ENCODE measurements at places on chromosomes 4 and X.

- DNase-seq = no peak
These were observed 3.7 kb upstream of the ZNF718 start for GRCh38 chr4:120616-121015.

DNA sequence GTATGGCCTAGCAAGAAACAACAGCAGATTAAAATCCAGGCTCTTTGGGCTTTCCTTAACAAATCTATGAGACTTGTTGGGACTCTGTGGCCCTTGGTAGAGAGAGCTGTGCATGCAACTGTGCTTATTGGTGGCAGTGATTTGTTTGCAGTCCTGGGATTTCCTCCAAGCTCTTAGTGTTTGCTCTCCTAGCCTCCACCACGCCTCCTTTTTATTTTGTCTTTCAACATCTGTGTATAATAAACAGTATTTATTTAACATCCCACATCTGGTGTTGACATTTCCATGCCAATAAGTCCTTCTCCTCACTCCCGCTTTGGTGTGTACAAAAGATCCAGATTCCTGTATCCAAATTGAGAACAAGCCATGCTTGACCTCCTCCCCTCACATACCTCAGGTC, 3.1 kb downstream of the TNMD start:
- no peak for DNase-seq

GRCh38 chr4:70984589-70984988, 8.9 kb upstream of the DCK start:
- DNase-seq = no peak

GRCh38 chr4:124111922-124112321, 600.6 kb downstream of the ANKRD50 start:
- no peak for DNase-seq

DNA sequence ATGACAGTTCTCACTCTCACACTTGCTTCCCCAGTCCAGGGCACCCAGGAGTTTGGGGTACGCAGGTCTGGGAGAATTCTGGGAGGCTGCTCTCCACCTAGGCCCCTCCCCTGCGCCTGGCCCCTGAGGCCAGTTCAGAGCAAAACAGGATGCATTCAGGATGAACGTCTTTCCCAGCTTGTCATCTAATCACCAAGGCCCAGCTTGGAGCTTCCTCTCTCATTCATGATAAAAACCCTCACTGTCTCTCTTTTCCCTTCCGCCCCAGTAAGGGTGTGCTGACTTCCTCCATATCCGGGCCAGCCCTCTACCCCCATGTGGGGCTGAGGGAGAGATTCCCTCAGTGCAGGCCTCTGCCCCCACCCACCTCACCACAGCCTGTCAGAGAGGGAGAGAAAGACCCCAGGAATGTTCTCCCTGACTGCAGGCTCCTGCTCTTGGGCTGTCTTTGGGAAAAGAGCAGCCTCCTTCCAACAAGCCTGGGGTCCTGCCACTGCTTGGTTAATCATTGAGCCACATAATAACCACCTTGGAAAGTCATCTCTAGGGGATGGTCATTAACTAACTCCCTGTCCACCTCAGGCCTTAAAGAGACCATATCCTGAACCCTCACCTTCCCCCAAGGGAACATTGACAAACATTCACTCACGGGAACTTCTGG, 50.1 kb downstream of the STARD8 start:
- DNase-seq = no peak

- DNase-seq = no peak
These were observed 16.2 kb downstream of the ZFYVE28 start for GRCh38 chr4:2402048-2402842.

- DNase-seq = no peak
These were observed 233.4 kb upstream of the ANXA3 start for GRCh38 chr4:78318126-78318525.

- DNase-seq = no peak
These were observed 49.2 kb upstream of the HDAC8 start for GRCh38 chrX:72621625-72622485.

DNA sequence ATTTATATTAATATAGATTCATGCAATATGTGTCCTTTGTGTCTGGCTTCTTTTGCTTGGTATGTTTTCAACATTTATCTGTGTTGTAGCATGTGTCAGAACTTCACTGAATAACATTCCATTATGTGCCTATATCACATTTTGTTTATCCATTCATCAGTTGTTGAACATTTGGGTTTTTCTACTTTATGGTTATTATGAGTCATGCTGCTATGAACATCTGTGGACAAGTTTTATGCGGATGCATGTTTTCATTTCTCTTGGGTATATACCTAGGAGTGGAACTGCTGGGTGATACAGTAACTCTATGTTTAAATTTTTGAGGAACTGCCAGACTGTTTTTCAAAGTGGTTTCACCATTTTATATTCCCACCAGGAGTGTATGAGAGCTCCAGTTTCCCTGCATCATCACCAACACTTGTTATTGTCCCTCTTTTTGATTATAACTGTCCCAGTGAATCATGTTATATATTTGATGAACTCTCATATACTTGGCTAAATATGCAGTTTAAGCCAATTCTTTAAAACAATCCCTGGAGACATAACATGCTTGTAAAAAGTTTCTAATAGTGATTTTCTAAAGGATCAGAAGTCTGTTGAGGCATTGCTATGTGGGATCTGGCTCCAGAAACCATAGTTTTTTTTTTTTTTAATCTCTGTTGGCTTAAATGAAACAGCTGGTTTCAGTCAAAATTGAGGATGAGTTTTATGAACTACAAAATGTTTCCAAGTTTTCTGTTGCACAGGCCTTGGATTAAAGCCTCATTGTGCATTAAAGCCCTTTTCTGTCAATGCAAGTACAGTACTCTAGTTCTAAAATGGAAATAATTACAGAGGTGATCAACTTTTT, 21.6 kb upstream of the REPS2 start:
- DNase-seq = no peak

DNA sequence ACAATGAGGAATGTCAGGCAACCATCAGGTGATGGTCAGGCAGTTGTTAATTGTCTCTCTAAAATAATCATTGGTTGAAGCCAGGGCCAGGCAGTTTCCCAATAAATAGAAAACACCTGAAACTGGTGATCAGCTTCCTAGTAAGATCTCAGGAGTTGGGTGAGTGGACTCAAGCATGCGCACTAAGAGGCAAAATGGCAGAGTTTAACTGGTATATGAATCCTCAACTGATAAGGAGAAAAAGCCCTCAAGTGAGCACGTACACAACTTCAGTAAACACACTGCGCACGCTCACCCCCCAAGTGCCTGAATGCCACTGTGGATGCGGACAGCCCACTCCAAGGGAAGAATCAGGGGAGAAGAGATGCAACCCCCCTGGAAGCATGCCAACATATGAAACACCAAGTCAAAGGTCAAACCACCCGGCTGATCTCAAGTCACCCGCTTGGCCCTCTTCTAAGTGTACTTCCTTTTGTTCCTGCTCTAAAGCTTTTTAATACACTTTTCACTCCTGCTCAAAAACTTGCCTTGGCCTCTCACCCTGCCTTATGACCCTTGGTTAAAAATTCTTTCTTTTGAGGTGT, 39.9 kb downstream of the LNX1 start:
- DNase-seq = no peak

DNA sequence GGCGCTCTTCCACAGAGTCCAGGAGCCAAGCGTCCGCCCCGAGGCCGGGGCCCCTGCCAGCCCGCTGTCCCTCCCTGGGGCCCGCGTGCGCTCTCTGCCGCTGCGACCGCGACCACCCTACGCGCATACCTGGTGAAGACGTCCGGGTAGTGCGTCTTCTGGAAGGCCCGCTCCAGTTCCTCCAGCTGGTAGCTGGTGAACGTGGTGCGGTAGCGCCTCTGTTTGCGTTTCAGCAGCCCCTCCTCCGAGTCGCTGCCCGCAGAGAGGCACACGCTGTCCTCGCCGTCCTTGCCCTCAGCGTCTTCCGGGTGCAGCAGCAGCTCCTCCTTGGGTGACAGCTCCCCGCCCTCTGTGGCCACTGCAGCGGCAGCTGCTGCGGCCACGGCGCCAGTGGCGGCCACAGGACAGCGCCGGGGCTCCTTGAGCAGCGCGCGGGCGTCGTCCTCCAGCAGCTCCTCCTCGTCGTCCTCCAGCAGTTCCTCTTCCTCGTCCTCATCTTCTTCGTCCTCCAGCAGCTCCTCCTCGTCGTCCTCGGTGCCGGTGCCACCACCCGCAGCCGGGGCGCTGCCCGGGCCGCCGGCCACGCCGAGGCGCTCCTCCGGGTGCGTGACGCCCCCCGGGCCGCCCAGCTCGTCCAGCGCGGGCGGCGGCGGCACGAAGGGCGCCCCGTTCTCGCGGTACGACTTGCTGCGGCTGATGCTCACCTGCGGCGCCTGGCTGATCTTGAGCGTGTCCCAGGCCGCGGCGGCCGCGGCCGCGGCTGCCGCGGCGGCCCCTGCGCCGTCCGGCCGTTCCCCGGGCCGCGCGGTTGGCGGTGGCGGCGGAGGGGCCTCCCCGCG, 2.8 kb downstream of the ARX start:
- DNase-seq = no peak

DNA sequence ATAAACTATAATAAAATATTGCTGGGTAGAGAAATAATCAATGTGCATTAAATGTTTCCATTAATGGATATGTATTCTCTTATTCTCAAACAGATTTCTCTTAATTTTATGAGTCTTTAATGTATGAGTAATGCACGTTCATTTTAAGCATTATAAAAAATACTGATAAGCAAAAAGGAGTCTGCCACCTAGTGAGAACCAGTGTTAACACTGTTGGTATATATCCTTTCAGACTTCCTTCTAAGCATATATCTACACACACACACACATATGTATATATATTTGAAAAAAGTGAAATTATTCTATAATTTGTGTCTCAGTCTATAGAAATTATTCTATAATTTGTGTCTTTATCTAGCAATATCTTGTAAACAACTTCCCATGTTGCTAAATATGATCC, 49.9 kb upstream of the MTMR1 start:
- no peak for DNase-seq

DNA sequence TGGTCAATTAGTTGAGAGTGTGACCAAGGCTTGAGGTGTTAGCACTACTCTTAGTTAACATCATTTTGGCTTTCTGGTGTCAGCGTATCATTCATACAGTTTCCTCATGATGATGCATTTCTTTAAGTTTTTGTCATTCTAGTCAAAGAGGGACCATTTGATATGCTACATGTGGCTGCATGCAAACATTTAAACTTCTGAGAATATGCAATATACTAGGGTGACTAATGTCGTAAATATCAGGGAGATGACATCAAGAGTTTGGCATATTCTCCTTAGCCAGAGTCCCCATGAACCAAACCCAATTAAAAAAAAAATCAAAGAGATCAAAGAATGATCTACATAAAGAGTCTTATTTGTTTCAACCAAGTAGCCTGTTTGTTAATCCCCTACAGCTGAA, 537.4 kb upstream of the PCDH7 start:
- DNase-seq = no peak

GRCh38 chrX:68429216-68429615, 4.1 kb downstream of the OPHN1 start:
- no peak for DNase-seq

DNA sequence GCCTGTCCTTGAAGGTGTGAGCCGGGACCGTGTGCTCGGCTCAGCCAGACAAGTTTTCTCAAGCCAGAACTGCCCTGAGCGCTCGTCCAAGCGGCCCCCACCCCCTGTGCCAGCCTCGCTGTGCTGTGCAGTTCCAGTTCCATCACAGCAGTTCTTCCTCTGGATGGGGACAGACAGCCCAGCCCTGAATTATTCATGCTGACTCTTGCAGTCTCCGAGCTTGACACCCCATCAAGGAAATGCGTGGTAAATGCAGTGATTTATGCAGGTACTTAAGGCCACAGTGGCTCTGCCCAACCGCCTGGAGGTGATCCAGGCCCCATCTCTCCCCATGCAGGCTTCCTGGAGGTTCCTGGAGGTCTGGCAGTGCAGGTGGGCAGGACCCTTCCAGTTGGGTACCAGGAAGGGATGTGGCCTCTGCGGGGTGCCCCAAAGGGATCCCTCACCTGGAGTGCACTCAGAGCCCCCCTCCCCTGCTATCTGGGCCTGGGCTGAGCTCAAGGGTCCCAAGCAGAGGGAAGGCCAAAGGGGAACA, 44.8 kb upstream of the HMX1 start:
- no peak for DNase-seq

All from stimulated activated CD4-positive, alpha-beta T cell treated with anti-CD3 and anti-CD28 coated beads, Interleukin-15, amount 100 ng/mL, for 1 hour (primary cell).